ENCODE measurements at places on chromosomes 13 and 19. TPM values are rescaled to one million over a fixed set of nuclear protein-coding genes. Genes with fewer than 3 reads are reported as not detected.

Gene BLVRB
- 93.9 TPM for total RNA-seq

Gene TEKTIP1
- total RNA-seq: not detected

Gene NDUFA11
- 330 TPM for total RNA-seq

Gene ADAMTSL5
- total RNA-seq: 12.6 TPM

Gene KISS1R
- 0.18 TPM for total RNA-seq

Gene DCLK1
- 1.2 TPM for total RNA-seq

Gene RFPL4A
- not detected for total RNA-seq

Gene C1QTNF9
- total RNA-seq: not detected

Gene FLT3LG
- 6.2 TPM for total RNA-seq

Gene UBL5
- total RNA-seq: 785 TPM

Gene RASAL3
- 1.4 TPM for total RNA-seq

Gene NAPSA
- total RNA-seq: 1.2 TPM

Gene CALR3
- total RNA-seq: not detected

Gene SLC44A2
- total RNA-seq: 109 TPM
